Effector memory CD8-positive, alpha-beta T cell (primary cell): ENCODE measurements at places on chromosomes 13 and 19.

GRCh38 chr13:109000207-109000606 is 370.8 kb downstream of the MYO16 start:
- DNase-seq = no peak

DNA sequence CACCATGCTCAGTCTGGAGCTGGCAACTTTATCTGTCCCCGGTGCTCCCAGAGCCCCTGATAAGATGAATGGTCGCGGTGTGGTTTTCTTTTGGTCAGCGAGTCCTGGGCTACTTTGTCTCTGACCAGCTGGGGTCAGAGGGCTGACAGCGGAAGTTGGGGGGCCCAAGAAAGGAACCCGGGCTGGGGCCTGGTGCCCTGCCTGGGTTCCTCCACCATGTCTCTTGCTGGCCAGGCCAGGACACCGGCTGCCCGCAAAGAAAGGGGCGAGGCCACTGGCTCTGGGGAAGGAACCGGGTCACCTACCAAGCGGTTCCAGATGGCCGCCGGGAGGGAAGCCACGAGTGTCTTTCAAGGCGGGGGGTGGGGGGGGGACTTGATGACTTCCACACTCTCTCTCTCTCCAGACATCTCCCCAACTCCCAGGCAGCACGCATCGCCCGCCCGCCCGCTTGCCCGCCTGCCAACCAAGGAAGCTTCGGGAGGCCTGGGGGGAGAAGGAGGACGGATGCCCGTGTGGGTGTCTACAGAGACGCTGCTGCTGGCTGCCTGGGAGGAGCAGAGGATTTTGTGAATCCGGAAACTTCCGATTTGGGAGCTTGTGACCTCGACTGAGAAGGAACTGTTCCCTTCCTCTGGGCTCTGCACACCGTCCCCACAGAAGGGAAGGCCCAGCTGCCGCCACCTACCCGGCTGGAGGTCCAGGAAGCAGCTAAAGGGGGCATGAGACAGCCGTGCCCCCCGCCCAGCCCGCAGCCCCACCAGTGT is 1.1 kb downstream of the PIP5K1C start:
- DNase-seq = no peak

DNA sequence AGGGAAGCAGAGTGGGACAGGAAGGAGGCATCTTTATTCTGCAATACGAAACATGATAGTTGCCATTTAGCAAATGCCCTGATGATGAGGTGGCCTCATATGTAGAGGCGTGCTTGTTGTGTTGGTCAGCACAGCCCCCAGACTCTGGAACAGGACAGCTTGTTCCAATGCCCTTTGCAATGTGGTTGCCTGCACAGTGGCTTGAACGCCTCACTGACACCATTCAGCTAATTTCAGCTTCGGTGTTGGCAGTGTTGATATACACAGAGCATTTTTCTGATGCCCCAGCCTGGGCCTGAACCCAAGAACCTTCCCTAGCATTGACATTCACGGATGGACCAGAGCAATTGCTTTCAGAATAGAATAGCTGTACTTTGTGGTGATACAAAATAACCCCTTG is 133.3 kb downstream of the HS6ST3 start:
- DNase-seq = no peak

GRCh38 chr13:27411341-27411740 is 13.1 kb upstream of the GTF3A start:
- no peak for DNase-seq

DNA sequence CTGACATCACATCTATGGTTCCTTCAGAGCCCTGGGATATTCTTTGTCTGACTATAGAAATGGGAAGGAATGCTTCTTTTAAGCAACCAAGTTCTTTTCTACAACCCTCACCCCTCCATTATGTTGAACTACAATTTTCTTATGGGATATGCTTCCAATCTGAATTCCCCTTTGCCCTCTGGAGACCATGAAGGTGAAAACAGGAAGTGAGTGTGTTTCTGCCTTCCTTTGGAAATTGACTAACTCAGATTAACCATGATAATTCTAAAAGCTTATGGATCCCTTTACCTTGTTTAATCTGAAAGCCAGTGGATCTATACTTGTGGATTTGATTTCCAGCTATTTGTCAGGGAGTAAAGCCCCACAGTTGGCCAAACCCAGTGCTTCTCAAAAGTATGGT is 90.8 kb upstream of the SERTM1 start:
- no peak for DNase-seq

DNA sequence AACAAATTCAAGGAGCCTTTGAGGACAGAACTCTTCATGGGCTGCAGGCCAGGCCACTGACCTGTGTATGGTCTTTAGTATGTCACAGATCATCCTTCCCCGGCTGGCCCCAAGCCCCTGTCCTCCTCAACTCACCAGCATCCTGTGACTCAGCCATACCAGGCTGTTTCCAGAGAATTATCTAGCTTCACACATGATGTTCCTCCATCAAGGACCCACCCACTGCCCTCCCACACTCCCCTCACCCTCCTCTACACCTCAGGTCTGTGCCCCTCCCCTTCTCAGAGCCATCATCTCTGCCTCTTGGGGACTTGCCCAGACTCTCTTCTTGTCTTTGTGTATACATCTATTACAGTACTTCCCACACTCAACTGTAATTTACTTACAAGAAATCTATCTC is 14.7 kb downstream of the DCT start:
- DNase-seq = no peak

DNA sequence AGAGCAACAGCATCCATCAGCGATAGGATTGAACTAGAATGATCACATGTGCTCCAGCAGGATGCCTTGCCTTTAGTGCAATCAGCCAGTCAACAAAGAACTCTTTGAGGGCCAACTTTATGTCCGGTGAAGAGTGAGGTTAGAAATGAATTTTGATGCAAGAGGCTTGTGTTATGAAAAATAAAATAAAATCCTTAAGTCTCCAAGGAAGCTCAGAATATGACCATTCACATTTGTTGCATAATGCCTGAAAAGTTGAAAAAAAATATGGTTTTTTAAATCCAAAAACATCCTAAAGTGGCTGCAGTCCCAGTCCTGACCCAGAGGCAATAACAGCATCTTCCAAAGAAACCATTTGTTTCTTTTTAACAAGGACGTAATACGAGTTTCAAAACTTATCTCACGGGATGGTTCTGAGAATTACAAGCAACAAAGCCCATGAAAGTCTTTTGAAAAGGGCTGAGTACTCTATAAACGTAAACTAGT is 61.3 kb downstream of the DCLK1 start:
- DNase-seq = no peak
